Hematopoietic multipotent progenitor cell treated with erythropoietin and hydrocortisone succinate and interleukin-3 and kit ligand, for 8 days (in vitro differentiated cells): ENCODE measurements at places on chromosomes 12 and 14.

GRCh38 chr12:108799401-108800243 lies 57.8 kb downstream of the SSH1 start:
- DNase-seq = no peak

- DNase-seq = no peak
Observed at GRCh38 chr14:67276131-67276530, 34.9 kb downstream of the PALS1 start.

GRCh38 chr14:99078426-99078825 lies 193.6 kb downstream of the BCL11B start:
- DNase-seq = no peak

DNA sequence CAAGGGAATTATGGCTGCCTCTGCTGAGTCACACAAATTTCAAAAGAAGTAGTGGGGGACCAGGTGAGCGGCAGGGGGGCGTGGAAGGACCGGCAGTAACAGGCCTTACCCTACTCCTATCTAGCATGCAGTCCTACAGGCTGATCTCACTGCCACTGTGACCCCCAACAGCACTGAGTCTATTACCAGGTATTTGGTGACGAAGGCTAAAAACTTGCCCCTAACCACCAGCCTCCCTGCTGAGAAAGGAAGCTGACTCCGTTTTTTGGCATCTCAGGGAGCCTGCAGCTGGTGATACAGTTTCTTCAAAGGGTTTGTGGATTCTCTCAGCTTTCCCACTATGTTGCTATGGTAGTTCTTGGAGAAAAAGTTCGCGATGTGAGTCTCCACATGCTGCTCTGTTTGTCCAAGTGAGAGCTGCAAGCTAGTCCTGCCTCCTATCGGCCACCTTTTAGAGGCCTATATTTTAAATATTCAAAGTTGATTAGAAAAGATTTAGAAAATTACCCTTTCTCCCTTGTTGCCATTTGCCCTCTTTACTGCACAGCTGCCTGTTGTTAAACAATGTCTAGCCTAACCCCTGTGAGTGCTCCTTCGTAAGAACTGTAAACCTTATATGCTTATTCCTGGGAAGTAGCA lies 57.1 kb upstream of the SLCO1B1 start:
- no peak for DNase-seq

DNA sequence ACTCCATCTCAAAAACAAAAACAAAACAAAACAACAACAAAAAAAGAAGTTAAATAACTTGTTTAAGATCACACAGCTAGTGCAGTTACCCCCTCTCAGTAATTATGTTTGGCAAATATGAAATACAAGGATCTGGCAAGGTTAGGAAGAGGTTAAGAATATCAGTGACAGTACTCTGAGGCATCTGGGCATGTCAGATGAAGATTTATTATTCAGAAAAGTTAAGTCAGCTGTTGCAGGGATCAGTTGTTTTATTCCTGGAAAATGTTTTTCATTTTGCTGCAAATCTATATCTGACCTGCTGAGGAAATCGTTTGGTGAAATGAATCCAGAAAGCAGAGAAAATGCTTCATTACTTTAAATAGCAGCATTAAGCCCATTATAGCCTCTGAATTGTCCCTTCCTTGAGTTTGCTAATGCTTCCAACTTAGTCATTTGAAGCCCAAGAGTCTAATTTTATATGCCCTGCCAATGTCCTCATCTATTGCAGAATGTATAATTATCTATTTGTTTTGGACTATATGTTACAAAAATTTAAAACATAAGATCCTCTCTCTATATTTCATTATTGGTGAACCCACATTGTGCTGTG lies 8.1 kb downstream of the GPX2 start:
- DNase-seq = no peak

- DNase-seq = no peak
Observed at GRCh38 chr12:31589598-31589903, 1.4 kb downstream of the DENND5B start.

- DNase-seq = no peak
Observed at GRCh38 chr14:62101189-62101588, 339.0 kb downstream of the SNAPC1 start.

DNA sequence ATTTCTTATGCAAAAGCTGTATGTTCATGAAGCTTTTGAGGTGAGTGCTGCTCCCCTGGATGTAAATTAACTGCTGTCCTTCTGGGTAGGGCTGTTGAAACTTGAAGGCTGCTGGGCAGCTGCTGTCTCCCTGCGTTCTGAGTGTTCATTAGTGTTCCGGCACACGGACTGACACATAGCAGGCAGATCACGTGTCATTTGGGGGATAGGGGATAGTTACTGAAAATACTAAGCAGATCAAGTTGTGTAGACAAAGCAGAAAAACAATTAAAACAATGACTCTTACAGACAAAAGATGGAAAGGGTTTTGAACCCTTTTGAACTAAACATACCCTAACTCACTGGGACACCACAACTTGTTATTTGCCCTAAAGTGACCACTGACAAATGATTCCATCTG lies 82.5 kb downstream of the PRICKLE1 start:
- DNase-seq = no peak
